SK-N-SH (cell line): ENCODE measurements at places on chromosomes 1 and 21.

GRCh38 chr1:201217146-201217545 lies 26.5 kb downstream of the IGFN1 start:
- no peak for DNase-seq

- no peak for DNase-seq
These were observed 17.0 kb downstream of the CLIC4 start for GRCh38 chr1:24762133-24762676.

DNA sequence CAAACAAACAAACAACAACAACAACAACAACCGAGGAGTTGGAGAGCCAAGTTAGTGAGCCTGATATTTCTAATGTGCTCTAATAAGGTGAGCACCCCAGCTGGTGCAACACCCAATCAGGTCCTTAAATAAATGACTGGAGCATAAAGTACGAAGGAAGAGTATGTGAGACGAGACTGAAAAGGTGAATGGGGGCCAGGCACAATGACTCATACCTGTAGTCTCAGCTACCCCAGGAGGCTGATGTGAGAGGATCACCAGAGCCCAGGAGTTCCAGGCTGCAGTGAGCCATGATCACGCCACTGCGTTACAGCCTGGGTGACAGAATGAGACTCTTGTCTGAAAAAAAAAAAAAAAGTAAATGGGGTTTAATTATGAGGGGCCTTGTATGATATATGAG lies 152.0 kb upstream of the ZRANB2 start:
- DNase-seq = no peak

DNA sequence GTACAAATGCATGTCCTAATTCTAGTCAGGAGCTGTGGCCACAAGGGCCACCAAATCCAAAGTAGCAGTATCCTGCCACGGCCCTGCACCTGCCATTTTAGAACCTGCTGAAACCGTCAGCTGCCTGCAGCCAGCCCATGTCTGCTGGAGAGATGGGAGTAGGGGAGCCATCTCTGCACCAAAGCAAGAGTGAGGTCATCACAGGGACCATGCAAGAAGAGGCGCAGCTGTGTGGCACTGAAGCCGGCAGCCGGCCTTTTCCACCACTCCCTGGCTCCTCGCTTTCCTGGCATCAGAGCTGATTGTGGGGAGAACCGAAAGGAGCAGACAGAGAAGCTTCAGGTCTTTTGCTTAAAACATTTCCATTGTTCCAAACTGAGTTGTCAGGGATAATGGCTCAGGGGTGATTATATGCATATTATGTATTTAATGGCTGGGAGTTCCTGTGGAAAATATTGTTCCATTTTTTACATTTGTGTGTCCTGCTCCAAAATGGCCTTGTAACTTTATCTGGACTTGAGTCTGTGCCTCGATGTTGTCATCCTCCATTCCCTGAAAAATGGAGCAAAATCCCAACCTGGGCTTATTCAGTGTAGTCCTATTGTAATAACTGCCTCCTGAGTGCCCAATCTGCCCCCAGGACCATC lies 18.7 kb upstream of the NBL1 start:
- no peak for DNase-seq

GRCh38 chr1:198651650-198652400 lies 13.0 kb downstream of the PTPRC start:
- DNase-seq = no peak

DNA sequence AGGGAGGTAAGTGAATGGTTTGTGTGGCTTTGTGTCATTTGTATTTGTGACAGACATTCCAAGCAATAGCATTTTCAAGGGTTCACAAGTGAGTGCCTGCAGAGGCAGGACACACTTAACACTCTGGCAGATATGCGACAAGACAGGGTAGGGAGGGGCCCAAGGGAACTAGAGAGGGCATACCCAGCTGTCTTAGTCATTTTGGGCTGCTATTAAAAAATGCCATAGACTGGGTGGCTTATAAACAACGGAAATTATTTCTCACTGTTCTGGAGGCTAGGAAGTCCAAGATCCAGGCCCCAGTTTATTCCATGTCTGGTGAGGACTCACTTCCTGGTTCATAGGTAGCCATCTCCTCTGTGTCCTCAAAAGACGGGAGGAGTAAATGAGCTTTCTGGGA lies 137.4 kb downstream of the FGGY start:
- DNase-seq = no peak

DNA sequence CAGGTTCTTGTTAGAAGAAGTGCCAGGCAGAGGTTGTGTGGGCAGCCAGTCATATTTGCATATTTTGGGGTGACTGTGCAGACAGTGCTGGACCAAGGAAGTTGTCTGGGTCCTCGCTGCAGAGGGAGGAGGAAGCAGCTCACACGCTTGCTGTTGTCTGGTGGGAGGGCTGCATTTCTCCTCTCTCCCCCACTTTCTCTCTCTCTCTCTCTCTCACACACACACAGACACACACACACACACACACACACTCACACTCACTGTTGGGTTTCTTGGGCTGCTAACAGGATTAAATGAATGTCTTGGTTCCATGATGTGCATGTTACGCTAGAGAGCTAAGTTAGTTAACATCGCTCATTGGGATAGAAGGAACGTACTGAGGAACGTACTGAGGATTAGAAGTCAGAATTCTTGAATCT lies 72.9 kb downstream of the AGPAT3 start:
- DNase-seq = no peak

DNA sequence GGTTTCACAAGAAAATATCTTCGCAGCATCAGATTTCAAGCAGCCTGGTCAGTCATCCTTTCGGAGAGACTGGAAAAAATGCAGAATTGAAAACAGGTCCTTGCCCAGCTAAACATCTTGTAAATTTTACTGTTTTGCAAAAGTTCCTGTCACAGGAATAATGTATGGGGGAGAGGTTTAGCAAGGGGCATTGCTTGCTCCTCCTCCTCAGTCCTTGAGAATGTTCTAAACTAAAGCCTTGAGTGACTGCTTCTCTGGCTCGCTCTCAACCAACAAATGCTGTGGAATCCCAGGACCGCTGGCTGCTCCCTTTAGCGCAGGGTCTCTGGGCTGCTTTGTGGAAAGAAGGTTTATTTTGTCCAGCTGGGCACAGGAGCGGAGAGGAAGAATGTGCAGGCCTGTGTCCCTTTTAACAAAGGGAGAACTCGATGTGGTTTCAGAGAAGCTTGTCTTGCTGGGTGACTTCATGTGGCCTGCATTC lies 33.6 kb upstream of the FHAD1 start:
- no peak for DNase-seq

DNA sequence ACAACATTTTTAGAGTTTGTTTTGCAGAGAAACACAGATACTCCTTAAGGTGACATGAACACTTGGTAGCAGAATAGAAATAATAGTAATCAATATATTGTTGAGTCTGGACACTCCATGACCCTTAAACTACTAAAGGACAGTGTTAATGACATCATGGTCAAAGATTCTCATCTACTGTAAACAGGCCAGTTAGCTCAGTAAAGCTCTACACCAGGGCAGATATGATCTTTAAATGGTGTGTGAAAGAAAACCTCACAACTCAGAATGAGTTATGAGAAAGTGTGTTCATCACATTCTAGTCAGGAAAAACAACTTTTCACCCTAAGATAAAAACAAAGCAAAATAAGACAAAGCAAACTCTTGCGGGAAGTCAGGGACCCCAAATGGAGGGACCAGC lies 58.1 kb upstream of the ADAMTS5 start:
- no peak for DNase-seq

GRCh38 chr1:89910780-89911179 lies 84.1 kb upstream of the ZNF326 start:
- DNase-seq = no peak

GRCh38 chr1:1173061-1173792 lies 453 bp upstream of the TTLL10 start:
- no peak for DNase-seq
